ENCODE measurements at places on chromosomes 6 and 20. TPM values are rescaled to one million over a fixed set of nuclear protein-coding genes. Genes with fewer than 3 reads are reported as not detected.

Gene BMP6
- polyA plus RNA-seq = 3.5 TPM

Gene COL19A1
- polyA plus RNA-seq = 1.2 TPM

Gene HLA-DOA
- 0.83 TPM for polyA plus RNA-seq

Gene SLC26A8
- polyA plus RNA-seq = not detected

Gene PTPRT
- polyA plus RNA-seq = 0.85 TPM

Gene ZBTB46
- 2.0 TPM for polyA plus RNA-seq

Gene DHX35
- polyA plus RNA-seq = 6.7 TPM

Gene TPD52L2
- polyA plus RNA-seq = 93.8 TPM

Gene TNFRSF6B
- 4.2 TPM for polyA plus RNA-seq

Gene CDH26
- 0.96 TPM for polyA plus RNA-seq

Gene UNC5CL
- polyA plus RNA-seq = 41.3 TPM

Gene SLC16A10
- 19.9 TPM for polyA plus RNA-seq

Gene DYNLT1
- 180 TPM for polyA plus RNA-seq

GRCh38 chr6:125732398-125732797 is 17.0 kb upstream of the HEY2 start:
- no peak overlapping the region for H3K4me3 ChIP-seq
- H3K36me3 ChIP-seq = no peaks in the 10 kb centered on the region
- DNase-seq = no peak
- no peak overlapping the region for H3K27ac ChIP-seq
- no peaks in the 10 kb centered on the region for H3K27me3 ChIP-seq

GRCh38 chr20:63166193-63167020 is 49.5 kb downstream of the YTHDF1 start:
- DNase-seq = no peak
- peaks cover 18% of the 10 kb centered on the region for H3K27me3 ChIP-seq
- no peak overlapping the region for H3K4me3 ChIP-seq
- no peak overlapping the region for H3K27ac ChIP-seq
- H3K4me1 ChIP-seq = no peaks in the 10 kb centered on the region

- H3K4me1 ChIP-seq = peaks cover 31% of the 10 kb centered on the region
- H3K36me3 ChIP-seq = no peaks in the 10 kb centered on the region
- H3K27ac ChIP-seq = peak overlapping the region; percentile 84
- H3K27me3 ChIP-seq = no peaks in the 10 kb centered on the region
- DNase-seq = peak; percentile 61
Observed at GRCh38 chr6:158284007-158284875, 28.0 kb upstream of the TULP4 start.

GRCh38 chr6:2213086-2213485 is 32.3 kb downstream of the GMDS start:
- H3K27me3 ChIP-seq = no peaks in the 10 kb centered on the region
- H3K36me3 ChIP-seq = no peaks in the 10 kb centered on the region
- no peak for DNase-seq
- H3K4me1 ChIP-seq = no peaks in the 10 kb centered on the region
- H3K27ac ChIP-seq = no peak overlapping the region

DNA sequence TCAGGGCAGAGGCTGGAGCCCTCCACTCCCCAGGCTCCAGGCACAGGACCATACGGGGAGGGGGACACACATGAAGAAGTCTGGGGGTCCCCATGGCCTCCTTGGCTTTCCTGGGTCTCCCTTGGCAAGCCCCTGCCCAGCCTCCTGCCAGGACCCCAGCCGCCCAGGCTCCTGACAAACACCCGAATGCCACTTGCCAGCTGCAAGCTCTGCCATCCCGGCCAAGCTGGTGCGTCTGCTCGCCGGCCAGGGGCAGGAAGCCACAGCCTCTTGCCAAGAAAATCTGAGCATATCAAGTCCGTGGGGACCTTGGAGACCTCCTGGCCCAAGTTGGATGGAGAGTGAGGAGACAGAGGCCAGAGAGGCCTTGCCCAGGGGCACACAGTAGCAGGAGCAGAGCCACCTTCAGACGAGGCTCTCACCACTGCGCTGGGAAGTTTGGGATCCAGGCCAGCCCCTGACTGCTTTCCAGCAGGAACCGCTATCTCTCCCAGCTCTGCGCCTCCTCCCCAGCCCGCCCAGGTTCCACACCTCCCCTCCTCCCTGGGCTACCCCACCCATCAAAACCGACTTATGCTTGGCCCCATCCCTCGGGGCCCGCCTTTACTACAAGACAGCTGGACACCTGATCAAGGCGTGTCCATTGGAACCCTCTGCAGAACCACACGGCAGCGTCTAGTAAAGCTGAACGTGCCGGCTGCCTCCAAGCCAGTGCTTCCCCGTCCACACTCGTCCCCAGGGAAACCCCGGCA is 80.2 kb downstream of the GRM4 start:
- H3K36me3 ChIP-seq = no peaks in the 10 kb centered on the region
- peaks cover 11% of the 10 kb centered on the region for H3K27me3 ChIP-seq
- H3K4me1 ChIP-seq = no peaks in the 10 kb centered on the region

DNA sequence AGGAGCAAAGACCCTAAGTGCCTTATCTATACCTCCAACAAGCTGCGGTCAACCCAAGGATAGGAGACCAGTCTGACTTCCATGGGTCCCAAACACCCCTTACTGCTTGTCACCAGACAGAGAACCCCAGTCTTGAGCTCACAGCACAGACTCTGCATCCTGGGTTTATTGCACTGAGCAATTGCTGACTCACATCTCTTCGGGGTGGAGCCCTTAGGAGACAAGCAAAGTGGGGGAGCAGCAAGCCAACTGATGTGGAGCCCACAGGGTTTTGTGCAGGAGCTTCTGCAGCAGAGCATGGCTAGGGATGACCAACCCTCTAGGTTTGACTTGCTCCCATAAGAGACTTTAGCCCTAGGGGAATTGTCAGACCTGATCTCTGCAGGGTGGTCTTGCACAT is 38.6 kb upstream of the EYS start:
- DNase-seq = no peak
- H3K27ac ChIP-seq = no peak overlapping the region
- no peaks in the 10 kb centered on the region for H3K27me3 ChIP-seq
- H3K4me3 ChIP-seq = no peak overlapping the region
- H3K36me3 ChIP-seq = no peaks in the 10 kb centered on the region

GRCh38 chr20:43458422-43458924 is 777 bp downstream of the SRSF6 start:
- peaks cover 15% of the 10 kb centered on the region for H3K36me3 ChIP-seq
- no peaks in the 10 kb centered on the region for H3K4me1 ChIP-seq
- peak overlapping the region; percentile 100 for H3K27ac ChIP-seq

- no peak overlapping the region for H3K4me3 ChIP-seq
- H3K36me3 ChIP-seq = no peaks in the 10 kb centered on the region
- H3K27ac ChIP-seq = no peak overlapping the region
- DNase-seq = peak; percentile 47
Observed at GRCh38 chr6:169326067-169326799, 72.6 kb upstream of the THBS2 start.

GRCh38 chr6:28446818-28447511 is 3.7 kb upstream of the ZSCAN23 start:
- H3K4me3 ChIP-seq = peak overlapping the region; percentile 37
- H3K27ac ChIP-seq = peak overlapping the region; percentile 21
- H3K27me3 ChIP-seq = no peaks in the 10 kb centered on the region
- H3K36me3 ChIP-seq = no peaks in the 10 kb centered on the region
- peak; percentile 40 for DNase-seq

GRCh38 chr6:11324453-11325015 is 92.1 kb upstream of the NEDD9 start:
- DNase-seq = no peak
- peaks cover 28% of the 10 kb centered on the region for H3K4me1 ChIP-seq
- no peak overlapping the region for H3K4me3 ChIP-seq
- no peaks in the 10 kb centered on the region for H3K27me3 ChIP-seq

DNA sequence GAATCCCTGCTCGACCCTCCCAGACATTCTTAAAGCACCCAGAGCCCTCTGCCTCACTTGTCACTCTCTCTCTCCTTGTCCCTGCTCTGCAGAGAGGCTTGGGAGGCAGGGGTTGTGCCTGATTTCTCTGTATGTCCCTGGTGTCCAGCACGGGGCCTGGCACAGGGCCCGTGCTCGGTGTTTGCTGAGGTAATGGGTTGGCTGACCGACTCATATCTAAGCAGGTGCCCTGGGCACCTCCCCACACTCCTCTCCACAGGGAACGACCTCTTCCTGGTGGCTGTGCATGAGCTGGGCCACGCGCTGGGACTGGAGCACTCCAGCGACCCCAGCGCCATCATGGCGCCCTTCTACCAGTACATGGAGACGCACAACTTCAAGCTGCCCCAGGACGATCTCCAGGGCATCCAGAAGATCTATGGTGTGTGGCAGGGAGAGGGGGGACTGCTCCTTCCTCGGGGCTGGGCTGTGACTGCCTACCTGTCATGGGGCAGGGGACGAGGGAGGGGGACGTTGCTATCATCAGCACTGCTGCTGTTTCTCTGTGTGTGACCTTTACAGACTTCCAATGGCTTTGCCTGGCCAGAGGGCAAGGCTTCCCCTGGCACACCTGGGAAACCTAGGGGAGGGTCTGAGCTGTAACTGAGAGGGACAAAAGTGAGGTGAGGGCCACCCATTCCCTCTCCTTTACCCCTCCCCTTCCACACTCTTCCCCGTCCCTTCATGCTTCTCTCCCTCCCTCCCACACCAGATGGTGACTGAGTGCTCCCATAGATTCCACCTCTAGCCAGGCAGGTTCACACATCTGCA is 14.2 kb downstream of the MMP24OS start:
- peak overlapping the region; percentile 97 for H3K27ac ChIP-seq
- H3K4me3 ChIP-seq = no peak overlapping the region
- H3K4me1 ChIP-seq = peaks cover 23% of the 10 kb centered on the region
- H3K27me3 ChIP-seq = no peaks in the 10 kb centered on the region
- H3K36me3 ChIP-seq = no peaks in the 10 kb centered on the region

GRCh38 chr6:167811442-167812087 is 15.1 kb upstream of the AFDN start:
- H3K27me3 ChIP-seq = no peaks in the 10 kb centered on the region
- no peaks in the 10 kb centered on the region for H3K4me1 ChIP-seq
- H3K36me3 ChIP-seq = no peaks in the 10 kb centered on the region
- no peak overlapping the region for H3K27ac ChIP-seq
- no peak overlapping the region for H3K4me3 ChIP-seq
- DNase-seq = no peak

DNA sequence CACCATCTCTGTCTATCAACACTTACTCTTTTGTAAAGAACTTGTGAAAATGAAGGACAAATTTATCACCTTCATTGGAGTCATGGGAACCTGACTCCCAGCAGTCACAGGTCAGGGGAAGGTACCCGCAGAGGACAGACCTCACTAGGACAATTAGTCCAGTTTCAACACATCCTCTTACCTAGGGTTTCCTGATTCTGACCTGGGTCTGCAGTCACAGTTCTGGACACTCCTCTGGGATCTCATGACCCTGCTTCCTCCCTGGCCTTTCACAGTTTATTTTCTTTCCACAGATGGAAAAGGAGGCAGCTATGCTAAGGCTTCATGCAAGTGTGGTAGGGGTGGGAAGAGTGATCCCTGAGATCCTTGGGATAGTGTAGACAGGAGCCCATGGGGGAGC is 15.7 kb downstream of the HLA-A start:
- no peak overlapping the region for H3K4me3 ChIP-seq
- no peaks in the 10 kb centered on the region for H3K36me3 ChIP-seq
- no peaks in the 10 kb centered on the region for H3K4me1 ChIP-seq
- H3K27me3 ChIP-seq = no peaks in the 10 kb centered on the region

DNA sequence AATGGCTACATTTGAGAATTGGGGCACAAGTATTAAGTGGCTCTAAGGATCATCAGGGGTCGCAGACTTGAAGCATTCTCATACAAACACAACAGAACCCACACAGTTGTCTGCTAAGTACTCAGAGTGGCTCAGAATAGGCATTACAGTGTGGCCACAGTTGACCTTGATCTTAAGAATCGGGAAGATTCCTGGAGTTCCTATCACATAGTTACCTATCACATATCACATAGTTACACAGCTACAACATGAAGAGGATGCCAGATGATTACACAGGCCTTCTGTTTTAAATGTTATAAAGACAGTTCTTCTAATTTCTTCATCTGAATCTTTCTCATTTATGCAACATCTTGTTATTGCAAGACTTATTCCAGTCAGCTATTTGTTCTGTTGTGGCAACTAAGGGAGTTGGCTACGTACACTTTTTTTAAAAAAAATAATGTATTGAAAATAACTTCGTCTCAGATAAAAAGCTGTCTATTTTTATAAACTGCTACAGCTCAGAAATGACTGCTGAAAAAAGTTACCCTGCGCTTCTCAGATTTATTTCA is 129.0 kb downstream of the REV3L start:
- no peaks in the 10 kb centered on the region for H3K27me3 ChIP-seq
- no peaks in the 10 kb centered on the region for H3K36me3 ChIP-seq
- DNase-seq = no peak
- peaks cover 24% of the 10 kb centered on the region for H3K4me1 ChIP-seq
- no peak overlapping the region for H3K27ac ChIP-seq

DNA sequence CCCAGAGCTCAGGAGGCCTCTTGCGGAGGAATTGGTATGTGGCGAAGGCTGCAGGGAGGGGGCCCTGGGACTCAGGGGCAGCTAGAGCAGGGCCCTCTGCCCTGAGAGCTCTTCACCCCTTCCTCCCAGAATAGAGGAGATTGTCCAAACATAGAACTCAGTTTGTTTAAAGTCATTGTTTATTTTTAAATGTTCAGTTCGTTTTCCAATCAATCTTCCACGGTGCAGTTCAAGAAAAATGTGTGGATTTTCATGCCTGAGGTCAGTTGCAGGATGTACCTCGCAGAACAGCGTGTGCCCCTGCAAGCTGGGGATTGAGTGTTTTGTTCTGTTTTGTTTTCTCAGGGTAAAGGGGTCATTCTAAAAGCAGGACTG is 37.2 kb downstream of the MGME1 start:
- peak overlapping the region; percentile 37 for H3K27ac ChIP-seq
- H3K4me3 ChIP-seq = no peak overlapping the region
- H3K4me1 ChIP-seq = peaks cover 41% of the 10 kb centered on the region
- DNase-seq = no peak

DNA sequence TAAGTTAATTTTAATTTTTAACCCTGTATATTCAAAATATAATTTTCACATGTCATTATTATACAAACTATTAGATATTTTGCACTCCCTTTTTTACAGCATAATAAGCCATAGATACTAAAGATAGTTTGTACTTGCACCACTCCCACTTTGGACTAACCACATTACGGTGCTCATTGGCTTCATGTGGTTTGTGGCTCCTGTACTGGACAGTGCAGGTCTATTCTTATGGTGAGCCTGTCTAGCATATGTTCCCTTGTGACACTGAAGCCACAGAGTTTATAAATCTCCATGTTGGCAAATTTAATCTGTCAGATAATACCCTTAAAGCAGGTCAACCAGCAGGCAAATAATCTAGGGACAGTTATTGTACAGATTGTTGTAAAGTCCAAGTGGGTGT is 354.4 kb upstream of the KCNQ5 start:
- H3K27ac ChIP-seq = no peak overlapping the region
- H3K4me3 ChIP-seq = no peak overlapping the region
- no peaks in the 10 kb centered on the region for H3K4me1 ChIP-seq
- DNase-seq = no peak
- no peaks in the 10 kb centered on the region for H3K27me3 ChIP-seq

- no peak overlapping the region for H3K4me3 ChIP-seq
- no peaks in the 10 kb centered on the region for H3K36me3 ChIP-seq
- peaks cover 21% of the 10 kb centered on the region for H3K4me1 ChIP-seq
- peak; percentile 87 for DNase-seq
- H3K27ac ChIP-seq = peak overlapping the region; percentile 21
Observed at GRCh38 chr6:75210885-75211739, 5.3 kb upstream of the COL12A1 start.

Data from hepatocyte (in vitro differentiated cells).